NCI-H1436 (cell line): ENCODE measurements at places on chromosomes 11 and 22.
A peak's percentile ranks its signal among the peaks of the same experiment; 100 is the strongest.

GRCh38 chr11:125517116-125517770 lies 21.2 kb upstream of the FEZ1 start:
- DNase-seq = no peak

GRCh38 chr11:102386136-102386734 lies 39.2 kb downstream of the BIRC2 start:
- no peak for DNase-seq

GRCh38 chr11:131809203-131809918 lies 438.9 kb downstream of the NTM start:
- DNase-seq = no peak

DNA sequence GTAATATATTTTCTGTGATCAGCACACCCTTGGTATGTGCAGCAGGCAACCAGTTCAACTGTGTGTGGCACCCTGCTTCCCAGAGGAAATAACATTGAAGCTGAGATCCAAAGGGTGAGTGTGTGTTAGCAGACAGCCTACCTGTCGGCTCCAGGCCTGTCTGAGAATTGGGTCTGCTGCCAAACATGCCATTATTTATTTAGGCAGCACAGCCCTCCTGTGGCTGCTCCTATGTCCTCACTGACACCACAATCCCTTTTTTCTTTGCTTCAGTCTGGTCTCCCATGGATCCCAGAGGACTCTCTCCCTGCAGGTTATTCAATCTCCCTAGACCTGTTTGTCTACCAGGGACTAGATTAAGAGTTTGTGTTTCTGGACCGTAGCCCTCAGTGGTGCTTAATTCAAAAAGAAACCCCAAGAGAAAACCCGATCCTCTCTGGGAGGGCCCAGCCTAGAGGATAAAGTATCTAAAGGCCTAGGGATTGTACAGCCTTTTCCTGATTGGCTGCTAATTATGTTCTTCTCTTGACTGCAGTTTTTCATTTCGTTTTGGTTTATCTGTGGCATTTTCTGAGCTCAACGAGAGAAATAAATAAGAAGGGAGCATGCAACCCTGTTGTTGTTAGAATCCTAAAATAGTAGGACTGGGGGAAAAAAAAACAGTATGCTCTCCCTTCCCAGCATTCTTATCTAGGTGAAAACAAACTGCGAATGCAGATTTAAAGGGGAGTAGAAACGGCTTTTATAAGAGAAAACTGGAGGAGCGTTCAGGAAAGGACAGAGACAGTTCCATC lies 24.1 kb downstream of the KCNE3 start:
- DNase-seq = peak; percentile 55
